ENCODE measurements at places on chromosomes 3 and 15.

- DNase-seq, result no peak
These were observed 2.9 kb upstream of the RBM6 start for GRCh38 chr3:49937090-49937489.

- DNase-seq, result no peak
These were observed 3.0 kb downstream of the ISLR start for GRCh38 chr15:74176262-74177214.

- DNase-seq, result no peak
These were observed 19.3 kb upstream of the SLTM start for GRCh38 chr15:58952751-58953150.

DNA sequence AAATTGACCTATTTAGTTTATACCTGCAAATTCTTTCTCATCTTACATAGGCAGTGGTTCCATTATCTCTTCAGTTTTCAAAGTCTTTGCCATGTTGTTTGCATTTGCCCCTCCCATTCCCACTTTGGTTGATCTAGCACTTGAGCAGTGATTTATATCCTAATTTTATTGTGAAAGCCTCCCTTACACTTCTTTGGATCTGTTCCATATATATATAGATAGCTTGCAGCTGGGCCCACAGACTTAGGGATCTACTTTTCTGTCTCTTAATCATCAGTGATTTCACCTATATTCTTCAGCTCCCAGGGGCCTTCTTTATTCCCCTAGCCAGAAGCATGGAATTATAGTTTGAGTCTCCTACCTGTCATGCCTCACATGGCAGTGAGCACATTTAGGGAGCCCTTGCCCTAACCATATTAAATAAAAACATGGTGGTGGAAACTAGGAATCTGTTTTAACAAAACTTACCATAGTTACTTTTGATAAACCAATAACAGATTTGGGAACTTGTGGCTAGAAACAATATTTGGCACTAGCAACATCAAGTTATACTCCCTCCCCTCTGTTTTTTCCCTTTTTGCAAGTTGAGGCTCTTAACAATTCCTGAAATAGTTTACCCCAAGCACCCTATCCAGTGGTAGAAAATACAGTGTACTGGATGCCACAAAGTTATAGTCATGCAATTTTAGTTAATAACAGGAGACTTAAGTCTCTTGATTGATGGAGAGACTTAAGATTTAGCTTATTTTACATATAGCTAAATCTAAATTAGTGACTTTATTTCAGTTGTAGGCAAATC, 41.7 kb downstream of the ARIH1 start:
- DNase-seq, result no peak

GRCh38 chr3:7683426-7683825, 818.2 kb upstream of the LMCD1 start:
- no peak for DNase-seq

DNA sequence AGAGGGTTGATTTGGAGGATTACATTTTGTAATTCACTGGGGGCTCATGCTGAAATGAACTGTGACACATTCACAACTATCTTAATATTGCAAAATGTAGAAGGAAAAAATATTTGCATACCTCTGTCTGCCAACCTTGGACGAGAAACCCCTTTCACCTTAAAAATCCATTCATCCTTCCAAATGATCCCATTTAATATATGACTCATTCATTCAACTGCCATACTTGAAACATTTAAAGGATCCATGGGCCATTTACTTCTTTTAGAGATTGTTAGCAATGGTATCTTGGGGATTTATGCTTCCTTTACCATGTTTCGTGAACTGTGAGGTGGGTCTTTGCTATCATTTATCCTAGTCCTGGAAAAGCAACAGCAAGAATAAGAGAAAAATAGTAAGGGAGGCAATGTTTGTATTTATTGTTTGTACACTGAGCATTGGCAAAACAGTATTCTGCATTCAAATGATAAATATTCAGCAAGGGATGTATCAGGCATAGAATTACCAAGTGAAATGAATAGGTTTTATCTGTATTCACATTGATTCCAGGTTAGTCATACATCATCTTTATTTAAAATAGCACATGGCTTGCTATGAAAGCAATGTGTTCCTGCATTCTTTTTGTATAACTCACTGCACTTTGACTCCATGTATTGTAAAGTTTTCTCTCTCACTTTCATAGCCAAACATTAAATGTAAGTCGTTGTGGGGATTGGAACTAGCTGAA, 378.1 kb downstream of the NSUN3 start:
- no peak for DNase-seq

GRCh38 chr15:29312387-29312786, 42.8 kb upstream of the NSMCE3 start:
- no peak for DNase-seq
